Sigmoid colon (tissue), 7 donors: ENCODE measurements at places on chromosomes 1 and 21. TPM values are rescaled to one million over a fixed set of nuclear protein-coding genes. Genes with fewer than 3 reads are reported as not detected.

GRCh38 chr1:53559854-53560580 lies 100.8 kb downstream of the DMRTB1 start:
- DNase-seq = peak; percentile 29

GRCh38 chr1:51714374-51715019 lies 97.6 kb downstream of the OSBPL9 start:
- no peak for DNase-seq

DNA sequence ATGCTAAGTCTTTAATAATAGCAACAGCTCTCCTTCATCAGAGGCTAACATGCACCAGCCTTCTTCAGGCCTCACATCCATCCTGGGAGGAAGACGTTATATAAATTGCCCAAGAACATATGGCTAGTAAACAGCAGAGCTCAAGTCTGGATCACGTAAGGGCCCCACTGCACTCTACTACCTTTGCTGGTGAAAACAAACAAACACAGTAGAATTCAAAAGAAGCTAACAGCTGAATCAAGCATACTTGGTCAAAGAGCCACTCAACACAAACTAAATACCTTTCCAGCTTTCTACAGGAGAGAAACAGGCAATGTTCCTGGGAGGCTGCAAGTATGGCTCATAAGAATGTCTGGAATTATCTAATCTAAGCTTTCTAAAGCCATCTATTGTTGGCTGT lies 66.0 kb downstream of the WLS start:
- no peak for DNase-seq

GRCh38 chr1:13921190-13921589 lies 221.2 kb downstream of the PRDM2 start:
- no peak for DNase-seq

GRCh38 chr1:5381491-5381890 lies 610.7 kb downstream of the NPHP4 start:
- no peak for DNase-seq

DNA sequence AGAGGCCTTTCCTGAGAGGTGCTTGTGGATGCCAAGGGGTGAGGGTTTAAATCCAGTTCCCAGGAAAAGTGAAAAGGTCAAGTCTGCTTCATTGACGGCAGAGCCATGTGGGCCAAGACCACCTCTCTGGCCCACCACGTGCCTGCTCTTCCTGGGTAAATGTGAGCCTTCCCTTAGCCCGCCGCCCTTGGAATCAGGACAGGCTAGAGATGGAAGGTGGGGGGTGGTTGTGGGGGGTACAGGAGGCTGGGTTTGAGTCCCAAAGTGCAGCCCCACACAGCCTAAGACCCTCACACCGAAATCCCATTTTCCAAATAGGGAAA lies 104.4 kb downstream of the EPHB2 start:
- no peak for DNase-seq

DNA sequence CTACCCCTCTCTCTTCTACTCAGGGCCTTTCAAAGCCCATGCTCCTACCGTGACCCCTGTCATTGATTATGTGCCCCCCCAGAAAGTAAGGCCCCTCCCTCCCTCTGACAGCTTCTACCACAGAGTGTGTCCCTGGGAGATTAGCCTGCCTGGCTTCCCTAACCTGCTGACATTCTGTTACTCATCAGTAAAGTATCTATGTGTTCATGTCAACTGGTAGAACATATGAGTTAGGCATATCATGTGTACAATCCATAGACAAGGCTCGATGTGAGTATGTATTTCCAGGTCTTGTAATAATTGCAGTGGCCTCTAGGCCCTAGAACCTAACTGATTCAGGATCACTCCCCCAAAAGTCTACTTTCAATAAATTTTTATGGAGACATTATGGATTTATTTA lies 120.0 kb downstream of the GIPC2 start:
- no peak for DNase-seq

DNA sequence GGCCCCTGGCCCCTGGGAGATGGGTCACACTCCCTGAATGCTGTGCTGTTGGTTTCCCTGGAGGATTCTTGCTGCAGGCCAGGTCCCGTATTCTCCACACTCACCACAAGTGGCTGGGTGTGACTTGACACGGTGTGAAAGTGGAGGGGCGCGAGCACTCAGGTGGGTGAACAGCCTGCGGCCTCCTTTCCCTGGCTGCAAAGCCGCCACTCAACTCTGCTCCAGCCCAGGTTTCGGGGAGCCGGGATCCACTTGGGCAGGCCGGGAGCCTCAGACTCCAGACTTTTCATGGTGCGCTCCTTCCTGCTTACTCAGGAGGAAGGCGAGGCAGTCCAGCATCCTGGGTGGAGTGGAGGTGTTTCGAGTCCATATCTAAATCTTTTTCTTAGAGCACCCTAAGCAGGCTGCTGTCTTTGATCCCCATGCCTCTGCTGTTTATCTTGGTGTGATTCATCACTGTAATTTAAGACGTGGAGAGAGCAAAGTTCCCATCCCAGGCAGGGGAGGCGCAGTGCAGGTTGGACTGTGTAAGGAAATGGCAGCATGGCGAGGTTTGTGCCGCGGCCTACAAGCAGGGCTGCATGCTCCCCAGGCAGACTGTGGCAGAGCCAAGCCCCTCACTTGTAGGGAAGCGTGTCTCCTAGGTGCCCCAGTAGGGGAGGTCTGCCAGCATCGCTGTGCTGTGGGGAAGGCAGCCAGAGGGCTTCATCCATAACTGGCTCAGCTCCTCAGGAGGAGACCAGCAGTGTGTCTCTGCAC lies 29.6 kb downstream of the VANGL1 start:
- no peak for DNase-seq

DNA sequence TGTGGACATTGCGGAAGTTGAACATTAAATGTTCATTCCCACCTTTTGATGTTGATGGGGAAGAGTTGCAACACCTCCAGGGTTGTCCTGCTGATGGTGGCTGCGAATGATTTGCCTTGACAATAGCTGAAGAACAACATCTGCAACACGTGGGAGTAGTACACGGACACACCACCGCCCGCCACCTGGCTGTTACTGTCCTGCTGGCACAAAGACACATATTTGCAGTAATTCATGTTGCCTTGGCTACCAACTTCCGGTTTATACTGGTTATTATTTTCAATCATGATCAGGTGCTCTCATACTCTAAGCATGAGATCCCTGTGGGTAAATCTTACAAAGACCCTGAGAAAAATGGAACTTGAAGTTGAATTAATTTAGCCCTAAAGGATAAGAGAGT lies 55.2 kb downstream of the UBR4 start:
- DNase-seq = no peak

GRCh38 chr1:206842854-206843253 lies 22.6 kb upstream of the IL20 start:
- no peak for DNase-seq

DNA sequence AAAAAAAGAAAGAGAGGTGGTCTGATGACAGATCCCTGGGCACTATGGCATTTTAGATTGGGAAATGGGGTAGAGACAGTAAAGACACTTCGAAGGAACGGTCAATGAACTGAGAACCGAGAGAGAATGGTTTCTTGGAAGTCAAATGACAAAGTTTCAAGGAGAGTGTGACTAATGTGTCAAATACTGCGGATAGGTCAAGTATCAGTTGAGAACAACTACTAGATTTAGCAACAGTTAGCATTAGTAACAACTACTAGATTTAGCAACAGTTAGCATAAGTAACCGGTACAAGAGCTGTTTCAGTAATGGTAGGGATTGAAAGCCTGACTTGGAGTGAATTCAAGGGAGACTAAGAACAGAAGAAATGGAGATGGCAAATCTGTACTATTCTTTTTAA lies 35.0 kb downstream of the UROD start:
- no peak for DNase-seq

- peak; percentile 67 for DNase-seq
Observed at GRCh38 chr1:100188617-100189016, 10.6 kb upstream of the LRRC39 start.

GRCh38 chr21:38488640-38489270 lies 9.5 kb downstream of the ERG start:
- no peak for DNase-seq

GRCh38 chr1:98940722-98941079 lies 64.0 kb downstream of the PLPPR5 start:
- DNase-seq = no peak

DNA sequence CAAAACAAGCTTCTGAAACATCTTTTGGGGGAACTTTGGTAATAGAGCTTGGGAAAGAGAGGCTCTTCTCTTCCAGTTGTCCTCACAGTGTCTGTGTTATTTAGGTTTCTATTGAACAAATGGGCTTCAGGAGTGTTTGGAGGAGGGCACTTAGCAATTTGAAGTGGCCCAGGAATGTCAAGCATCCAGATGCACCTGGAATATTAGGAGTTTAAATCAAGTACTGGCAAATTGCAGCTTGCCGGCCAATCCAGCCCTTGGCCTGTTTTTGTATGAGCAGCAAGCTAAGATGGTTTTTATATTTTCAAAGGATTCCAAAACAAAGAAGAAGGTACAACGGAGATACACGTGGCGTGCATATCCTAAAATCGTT lies 94.7 kb downstream of the CCDC185 start:
- no peak for DNase-seq

DNA sequence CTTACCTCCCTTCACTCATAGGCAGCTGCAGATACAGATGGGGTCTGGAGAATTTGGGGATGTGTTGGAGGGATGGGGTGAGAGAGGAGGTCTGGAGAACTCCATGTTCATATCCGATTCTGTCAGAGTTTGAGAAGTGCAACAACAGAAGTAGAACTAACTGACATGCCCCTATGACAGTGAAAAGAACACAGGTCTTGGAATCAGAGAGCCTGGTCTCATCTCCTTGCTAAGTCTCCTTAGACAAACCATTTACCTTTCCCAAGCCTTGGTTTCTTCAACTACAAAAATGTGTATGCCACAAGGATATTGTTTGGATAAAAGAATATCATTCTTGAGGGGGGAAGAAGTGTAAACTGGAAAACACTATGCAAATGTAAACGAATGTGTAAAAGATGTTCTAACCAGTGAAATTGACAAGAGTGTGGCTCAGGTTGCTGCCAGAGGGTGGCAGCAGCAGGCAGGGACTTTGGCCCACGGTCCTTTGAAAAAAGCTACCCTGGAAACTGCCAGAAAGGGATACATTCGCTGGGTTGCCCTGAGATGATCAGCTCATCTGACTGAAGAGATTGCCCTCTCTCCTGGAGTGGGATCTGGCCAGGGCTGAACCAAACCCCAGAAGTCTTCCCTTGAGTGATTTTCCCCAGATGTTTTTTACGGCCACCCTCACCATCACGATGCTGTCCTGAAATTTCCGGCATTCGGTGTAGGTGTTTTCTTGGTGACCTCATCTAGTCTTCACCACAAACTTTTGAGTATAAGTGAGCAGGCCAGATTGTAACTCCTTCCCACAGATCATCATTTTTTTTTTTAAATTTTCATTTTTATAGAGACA lies 17.0 kb upstream of the CD2 start:
- DNase-seq = no peak

DNA sequence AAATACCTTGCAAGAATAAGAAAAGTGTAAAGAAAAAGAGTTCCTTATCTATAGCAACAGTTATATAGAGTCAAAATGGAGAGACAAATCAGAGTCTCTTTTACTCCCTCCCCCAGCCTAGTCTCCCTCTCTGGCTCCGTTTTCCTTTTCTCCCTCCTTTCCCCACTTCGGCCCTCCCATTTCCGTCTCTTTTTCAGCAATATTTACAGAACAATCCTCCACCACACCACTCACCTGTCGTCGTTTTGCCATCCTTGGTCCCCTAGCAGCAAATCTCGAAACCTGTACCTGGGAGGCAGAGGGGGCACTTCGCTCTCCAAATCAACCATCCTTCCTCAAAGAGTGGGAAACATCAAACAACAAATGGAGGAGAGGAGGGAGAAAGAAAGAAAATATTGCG lies 259 bp downstream of the KCNT2 start:
- DNase-seq = no peak

DNA sequence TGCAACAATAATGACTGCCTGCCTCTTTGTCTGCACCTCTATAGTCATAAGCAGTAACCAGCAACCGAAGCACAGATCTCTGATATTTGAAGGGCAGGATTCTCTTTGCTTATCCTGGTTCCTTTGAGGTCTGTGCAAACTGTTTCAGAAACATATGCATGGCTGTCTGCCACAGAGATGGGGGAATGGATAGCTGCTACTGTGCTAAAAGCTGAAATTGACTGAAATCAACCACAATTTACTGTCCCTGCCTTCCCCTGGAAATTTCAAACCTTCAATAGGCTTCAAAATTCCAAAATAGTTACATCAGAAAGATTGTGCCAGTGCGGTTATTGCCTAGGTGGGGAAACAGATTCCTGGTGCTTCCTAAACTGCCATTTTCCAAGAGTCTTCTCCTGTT lies 136.8 kb upstream of the GORAB start:
- DNase-seq = no peak

Gene FCGR2B
- 6.4 TPM for total RNA-seq

Gene NAV1
- total RNA-seq = 44.9 TPM

Gene ARPC5
- total RNA-seq = 95.6 TPM

Gene CREG1
- total RNA-seq = 161 TPM

Gene PADI2
- total RNA-seq = 1.1 TPM

Gene LDLRAD1
- not detected for total RNA-seq

Gene FAM167B
- total RNA-seq = 0.71 TPM

Gene TMPRSS2
- total RNA-seq = 2.8 TPM

Gene CFAP74
- total RNA-seq = not detected

Gene JAM2
- 19.6 TPM for total RNA-seq

Gene LRRC3
- 4.1 TPM for total RNA-seq

Gene ATXN7L2
- 2.5 TPM for total RNA-seq
